NCI-H1092 treated with DMSO at 0.1 percent for 48 hours (cell line): ENCODE measurements at places on chromosomes 16 and 17.

DNA sequence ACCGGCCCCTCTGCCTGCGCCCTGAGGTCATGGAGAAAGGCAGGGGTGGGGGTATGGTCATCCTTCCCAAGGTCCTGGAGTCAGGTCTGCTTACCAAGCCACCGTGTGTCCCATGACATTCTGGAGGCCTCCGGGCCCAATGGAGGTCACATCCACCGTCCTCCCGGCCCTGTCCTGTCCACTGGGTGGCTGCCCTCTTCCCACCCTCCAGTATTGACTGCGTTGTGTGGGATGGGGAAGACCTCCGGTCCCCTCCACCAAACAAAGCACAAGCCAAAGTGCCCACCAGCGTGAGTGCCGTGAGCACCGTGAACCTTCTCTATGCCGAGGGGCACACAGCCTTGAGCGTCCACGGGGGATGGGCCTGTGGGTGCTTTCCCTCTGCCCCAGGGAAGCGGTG is 37.2 kb downstream of the LMF1 start:
- no peak for DNase-seq

- DNase-seq = no peak
Observed at GRCh38 chr16:88907768-88908167, 41.3 kb upstream of the PABPN1L start.

GRCh38 chr17:80263253-80264204 is 2.9 kb downstream of the RNF213 start:
- DNase-seq = peak; percentile 10

DNA sequence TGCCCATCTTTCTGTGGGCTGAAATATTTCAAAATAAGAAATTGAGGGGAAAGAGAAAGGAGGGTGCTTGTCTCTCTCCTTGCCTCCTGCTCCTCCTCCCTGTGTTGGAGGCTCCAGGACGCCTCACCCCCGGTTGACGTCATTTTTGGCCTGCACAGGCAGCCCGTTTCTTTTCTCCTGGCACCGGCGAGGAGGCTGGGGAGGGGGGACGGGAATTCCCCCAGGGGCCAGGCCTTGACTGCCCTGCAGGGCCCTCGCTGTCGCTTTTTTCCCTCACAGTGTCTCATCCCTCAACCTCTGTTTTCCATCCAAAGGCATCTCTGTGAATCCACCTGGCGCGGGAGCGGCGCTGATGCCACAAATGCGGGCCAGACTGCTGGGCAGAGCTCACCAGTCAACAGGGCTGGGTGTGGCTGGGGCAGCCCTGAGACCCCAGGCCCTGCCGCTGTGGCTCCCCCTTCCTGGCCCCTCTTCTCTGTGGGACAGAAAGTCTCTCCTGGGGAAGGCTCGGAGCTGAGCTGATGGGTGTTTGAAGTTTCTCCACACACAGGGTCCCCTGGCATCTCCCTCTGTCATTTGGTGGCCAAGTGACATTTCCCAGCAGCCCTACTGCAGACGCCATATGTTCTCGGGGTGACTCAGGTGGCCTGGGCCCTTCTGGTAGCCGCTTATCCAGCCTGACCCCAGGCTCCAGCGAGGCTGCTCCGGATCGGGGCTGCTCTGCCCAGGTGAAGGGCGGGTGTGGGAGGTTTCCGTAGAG is 16.0 kb downstream of the CENPX start:
- DNase-seq = no peak

- no peak for DNase-seq
Observed at GRCh38 chr16:1674751-1675664, 3.1 kb upstream of the JPT2 start.

- DNase-seq = no peak
Observed at GRCh38 chr17:82076785-82077591, 11.4 kb upstream of the DUS1L start.

DNA sequence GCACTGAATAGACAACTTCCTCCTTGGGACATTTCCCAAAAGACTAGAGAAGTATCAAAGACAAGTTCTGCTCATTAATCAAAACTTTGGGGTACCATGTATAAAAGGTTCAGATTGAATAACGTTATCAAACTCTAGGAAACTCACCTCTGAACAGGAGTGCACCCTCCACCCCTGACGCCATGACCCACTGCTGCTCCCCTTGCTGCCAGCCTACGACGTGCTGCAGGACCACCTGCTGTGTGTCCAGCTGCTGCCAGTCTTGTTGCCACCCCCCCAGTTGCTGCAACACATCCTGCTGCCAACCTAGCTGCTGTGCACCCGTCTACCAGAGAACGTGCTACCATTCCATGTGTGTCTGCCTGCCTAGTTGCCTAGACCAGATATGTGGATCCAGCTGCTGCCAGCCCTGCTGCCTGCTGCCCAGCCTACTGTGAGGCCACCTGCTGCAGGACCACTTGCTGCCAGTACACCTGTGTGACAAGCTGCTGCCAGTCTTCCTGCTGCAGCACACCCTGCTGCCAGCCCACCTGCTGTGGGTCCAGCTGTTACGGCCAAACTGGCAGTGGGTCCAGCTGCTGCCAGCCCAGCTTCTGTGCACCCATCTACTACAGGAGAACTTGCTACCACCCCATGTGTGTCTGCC is 13.8 kb upstream of the KRTAP9-2 start:
- DNase-seq = peak; percentile 17

DNA sequence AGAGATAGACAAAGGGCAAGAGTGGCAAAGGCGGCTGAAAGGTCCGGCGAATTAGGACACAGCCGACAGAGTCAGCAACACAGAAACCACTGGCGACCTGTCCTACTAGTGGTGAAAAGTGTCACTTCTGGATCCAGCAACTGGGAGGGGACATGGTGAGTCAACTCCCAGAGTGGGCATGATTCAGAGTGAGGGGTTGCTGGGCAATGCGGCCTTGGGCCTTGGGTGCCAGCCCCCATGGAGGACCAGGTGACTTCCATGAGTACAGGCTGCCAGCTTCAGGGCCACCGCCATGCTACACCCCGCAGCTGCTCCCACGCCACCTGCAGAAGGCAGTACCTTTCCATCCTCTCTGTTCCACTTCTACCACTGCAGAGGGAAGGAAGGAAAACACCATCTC is 110.6 kb downstream of the ZFHX3 start:
- DNase-seq = no peak

DNA sequence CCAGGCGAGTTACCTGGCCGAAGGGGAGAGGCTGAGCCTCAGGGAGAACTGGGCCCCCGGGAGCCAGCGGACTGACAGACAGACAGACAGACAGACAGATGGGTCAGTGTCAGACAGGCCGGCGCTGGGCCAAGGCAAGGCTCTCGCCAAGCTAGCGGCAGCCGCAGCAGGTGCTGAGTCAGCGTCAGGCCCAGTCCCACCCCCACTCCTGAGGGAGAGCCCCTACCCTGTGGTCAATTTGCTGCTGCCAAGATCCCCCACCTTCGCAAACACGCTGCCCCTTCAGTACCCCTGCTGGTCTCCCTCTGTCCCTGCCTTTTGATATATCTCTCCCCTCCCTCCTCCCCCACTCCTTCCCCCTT is 1.5 kb downstream of the FGF11 start:
- peak; percentile 65 for DNase-seq

GRCh38 chr17:16980813-16981731 is 9.2 kb upstream of the TNFRSF13B start:
- no peak for DNase-seq

DNA sequence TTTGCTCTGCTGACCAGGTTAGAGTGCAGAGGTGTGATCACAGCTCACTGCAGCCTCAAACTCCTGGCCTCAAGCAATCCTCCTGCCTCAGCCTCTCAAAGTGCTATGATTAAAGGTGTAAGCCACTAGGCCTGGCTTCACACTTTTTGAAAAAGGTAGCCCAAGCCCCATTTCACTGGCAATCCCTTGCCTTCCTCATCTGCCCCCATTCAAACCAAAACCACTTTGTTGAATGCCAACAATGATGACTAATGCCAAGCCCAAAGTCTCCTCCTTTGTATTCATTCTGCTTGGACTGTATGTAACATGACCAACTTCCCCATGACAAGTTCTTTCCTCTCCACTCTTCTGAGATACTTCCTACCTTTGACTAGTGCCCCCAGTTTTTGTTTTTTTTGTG is 33.1 kb downstream of the N4BP1 start:
- no peak for DNase-seq

- DNase-seq = no peak
Observed at GRCh38 chr17:58277107-58277801, 3.5 kb downstream of the MPO start.

GRCh38 chr17:70353408-70354092 is 184.2 kb downstream of the KCNJ2 start:
- no peak for DNase-seq

GRCh38 chr17:35969558-35970380 is 11.5 kb downstream of the CCL16 start:
- peak; percentile 45 for DNase-seq

- peak; percentile 34 for DNase-seq
Observed at GRCh38 chr16:67883872-67884261, 818 bp upstream of the NRN1L start.

DNA sequence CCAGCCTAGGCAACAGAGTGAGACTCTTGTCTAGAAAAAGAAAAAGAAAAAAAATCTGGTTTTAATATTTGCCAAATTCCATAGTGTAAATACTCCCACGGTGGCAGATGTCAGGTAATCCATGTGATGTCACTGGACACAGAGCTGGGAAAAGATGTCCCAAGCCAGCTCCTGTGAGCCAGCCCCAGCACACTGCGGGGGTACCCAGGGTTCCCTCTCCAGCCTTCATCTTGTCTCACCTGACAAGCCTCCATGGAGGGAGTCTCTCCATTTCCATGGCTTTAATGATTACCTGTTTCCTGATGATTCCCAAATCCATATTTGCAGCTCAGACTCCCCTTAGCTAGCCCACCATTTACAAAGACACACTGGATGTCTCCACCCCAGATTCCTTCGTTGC is 4.6 kb downstream of the CD300LB start:
- DNase-seq = no peak

DNA sequence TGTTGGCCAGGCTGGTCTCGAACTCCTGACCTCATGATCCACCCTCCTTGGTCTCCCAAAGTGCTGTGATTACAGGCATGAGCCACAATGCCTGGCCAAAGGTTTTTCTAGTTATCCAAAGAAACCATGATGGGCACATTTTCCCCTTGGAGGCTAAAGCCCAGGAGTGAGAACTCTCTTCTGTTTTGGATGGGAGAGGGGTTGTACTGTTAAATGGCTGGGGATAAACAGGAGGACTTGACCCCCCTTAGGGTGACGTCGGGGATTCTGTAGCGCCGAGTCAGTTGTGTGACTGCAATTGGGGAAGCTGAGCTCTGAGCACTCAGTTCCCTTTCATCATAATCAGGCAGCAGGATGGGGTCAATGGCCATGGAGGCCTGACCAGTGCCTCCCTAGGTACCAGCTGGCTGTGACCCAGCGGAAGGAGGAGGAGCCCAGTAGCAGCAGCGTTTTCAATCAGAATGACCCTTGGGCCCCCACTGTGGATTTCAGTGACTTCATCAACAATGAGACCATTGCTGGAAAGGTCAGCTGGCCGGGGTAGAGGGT is 4.1 kb downstream of the AOC3 start:
- no peak for DNase-seq

DNA sequence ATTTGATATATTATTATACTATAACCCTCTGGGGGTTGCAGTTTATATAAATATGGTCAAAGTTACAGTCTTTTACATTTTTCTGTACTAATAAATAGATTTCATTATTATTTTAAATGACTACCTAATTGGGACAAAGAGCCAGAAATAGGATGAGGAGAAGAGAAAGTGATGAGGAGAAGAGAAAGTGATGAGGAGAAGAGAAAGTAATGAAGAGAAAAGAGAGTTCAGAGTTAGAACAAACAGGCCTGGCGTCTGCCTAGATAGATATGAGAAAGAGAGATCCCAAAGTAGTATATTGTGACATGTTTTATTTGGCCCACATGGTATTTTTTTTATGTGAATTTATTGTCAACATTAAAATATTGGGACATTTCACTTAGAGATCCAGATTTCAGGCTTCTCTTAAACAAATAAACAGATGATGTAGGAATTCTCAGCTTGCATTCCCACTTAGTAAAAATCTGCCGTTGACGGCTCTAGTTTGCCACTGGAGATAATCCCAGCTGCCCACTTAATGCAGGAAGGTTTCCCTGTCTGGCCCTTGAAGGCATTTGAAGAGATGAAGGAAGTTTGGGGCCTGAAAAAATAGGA is 210.7 kb downstream of the STX8 start:
- DNase-seq = no peak

DNA sequence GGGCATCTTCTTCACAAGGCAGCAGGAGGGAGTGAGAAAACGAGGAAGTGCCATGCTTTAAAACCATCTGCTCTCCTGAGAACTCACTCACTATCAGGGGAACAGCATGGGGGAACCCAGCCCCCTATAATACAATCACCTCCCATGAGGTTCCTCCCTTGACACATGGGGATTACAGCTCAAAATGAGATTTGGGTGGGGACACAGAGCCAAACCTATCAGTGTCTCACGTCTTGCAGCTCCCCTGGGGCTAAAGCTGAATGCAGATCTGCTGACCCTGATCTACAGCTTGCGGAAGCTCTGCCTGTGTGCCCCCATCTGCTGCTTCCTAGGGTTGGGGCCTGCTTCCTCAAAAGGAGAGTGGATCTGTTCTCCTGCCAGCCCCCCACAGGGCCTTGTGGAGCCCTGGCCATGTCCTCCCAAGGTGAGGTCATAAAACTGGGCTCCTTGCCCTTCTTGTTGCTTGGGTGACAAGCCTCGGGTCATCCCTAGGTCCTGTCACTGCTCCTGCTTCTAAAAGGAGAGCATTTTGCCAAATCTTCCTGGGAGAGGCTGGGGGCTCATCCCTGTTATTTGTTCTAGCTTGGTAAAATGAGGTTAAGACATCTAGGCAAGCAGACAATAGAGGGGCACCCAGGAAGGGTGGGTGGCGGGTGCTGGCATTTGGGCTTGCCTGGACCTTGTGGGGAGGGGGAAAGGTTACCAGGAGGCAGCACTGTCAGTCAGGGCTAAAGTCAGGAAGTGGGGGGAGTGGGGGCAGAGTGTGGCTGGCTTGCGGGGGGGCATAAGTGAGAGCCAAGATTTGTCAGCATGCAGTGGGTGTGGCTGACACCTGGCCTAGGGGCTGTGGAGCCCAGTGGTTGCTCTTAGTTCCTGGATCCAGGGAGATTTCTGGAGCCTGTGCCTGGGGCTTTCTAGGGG is 16.0 kb downstream of the KRT33A start:
- DNase-seq = no peak

DNA sequence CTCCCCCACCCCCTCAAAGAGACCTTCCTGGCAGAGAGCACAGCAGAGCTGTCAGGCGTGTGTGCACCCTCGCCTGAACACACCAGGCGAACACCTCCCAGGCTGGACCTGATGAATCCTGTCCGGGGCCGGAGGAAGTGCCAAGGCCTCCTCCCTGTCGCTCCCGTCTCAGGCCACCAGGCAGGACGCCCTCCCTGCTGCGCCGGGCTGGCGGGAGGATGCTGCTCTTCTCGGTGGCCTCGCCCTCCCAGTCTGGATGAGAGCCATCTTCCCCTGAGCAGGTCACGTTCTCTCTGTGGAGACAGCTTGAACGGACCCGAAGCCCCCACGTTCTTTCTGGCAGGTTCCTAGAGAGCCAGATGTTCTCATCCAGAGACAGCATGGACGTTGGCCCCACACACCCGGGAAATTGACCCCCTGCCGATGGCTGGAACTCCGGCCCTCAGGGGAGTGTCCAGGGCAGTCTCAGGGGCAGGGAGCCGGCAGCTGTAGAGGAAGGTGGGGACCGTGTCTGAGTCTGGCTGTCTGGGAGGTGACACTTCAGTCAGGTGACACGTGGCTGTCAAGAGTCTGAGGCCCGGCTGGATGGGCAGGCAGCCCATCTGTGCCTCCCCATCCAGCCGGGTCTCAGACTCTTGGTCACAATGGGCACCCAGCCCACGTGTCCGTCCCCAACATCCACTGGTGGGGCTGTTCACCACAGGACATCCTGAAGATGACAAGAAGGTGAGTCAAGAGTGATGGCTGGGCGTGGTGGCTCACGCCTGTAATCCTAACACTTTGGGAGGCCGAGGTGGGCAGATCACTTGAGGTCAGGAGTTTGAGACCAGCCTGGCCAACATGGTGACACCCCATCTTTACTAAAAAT is 5.0 kb upstream of the TIMP2 start:
- peak; percentile 5 for DNase-seq
